Ovary (tissue), 10 donors: ENCODE measurements at places on chromosomes 2 and 18.

GRCh38 chr2:178074123-178075005 lies 1.8 kb upstream of the PDE11A start:
- DNase-seq: no peak

DNA sequence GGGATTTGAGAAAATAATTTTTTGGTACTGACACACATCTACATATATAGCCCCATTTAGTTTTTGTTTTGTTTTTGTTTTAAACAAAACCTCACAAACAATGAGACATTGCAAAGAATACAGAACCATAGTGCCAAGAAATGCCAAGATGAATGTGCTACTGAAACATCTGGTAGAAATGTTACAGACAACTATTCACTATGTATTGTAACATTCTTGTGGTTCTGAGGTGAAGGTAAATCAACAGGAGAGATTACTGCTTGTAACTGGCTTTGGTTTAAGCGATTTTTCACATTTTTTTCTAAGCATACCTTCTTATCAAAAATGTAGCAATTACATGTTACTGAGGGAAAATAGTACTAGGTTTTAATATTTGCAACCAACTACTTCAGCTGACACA lies 281.3 kb downstream of the ZNF804A start:
- DNase-seq: no peak

- no peak for DNase-seq
Observed at GRCh38 chr2:231685349-231686191, 22.8 kb upstream of the PTMA start.

GRCh38 chr2:11784280-11784679 lies 37.8 kb downstream of the LPIN1 start:
- no peak for DNase-seq

- DNase-seq: no peak
Observed at GRCh38 chr2:62868947-62869346, 163.4 kb downstream of the EHBP1 start.

DNA sequence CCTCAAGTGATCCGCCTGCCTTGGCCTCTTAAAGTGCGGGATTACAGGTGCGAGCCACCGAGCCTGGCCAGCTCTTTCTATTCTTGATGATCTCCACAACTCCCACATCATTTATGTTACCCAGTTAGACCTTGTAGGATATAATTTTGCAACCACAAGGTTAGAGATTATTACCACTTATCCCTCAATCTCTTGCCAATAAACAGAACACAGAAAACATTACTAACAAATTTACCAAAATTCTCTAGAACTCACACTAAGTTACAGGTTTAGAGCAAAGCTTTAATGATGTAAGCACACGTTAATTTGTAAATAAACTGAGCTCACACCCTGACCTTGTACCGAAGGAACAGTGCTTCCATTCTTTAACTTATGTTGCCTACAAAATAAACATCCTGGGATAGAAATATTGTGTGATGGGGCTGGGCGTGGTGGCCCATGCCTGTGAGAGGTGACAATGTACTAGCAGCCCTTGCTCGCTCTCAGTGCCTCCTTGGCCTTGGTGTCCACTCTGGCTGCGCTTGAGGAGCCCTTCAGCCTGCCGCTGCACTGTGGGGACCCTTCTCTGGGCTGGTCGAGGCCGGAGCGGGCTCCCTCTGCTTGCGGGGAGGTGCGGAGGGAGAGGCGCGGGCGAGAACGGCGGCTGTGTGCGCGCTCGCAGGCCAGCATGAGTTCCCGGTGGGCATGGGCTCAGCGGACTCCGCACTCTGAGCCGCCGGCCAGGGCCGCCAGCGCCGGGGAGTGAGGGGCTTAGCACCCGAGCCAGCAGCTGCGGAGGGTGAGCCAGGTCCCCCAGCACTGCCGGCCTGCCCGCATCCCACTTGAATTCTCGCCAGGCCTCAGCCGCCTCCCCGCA lies 42.1 kb upstream of the ITSN2 start:
- peak; percentile 34 for DNase-seq

GRCh38 chr2:219457784-219458369 lies 23.2 kb downstream of the SPEG start:
- no peak for DNase-seq

- no peak for DNase-seq
Observed at GRCh38 chr18:65859075-65859474, 108.3 kb downstream of the CDH7 start.

- no peak for DNase-seq
Observed at GRCh38 chr2:219149667-219150066, 10.9 kb downstream of the NHEJ1 start.

GRCh38 chr2:235773188-235773928 lies 279.5 kb downstream of the AGAP1 start:
- no peak for DNase-seq

GRCh38 chr2:174059884-174060244 lies 94.7 kb upstream of the SP3 start:
- no peak for DNase-seq

- no peak for DNase-seq
Observed at GRCh38 chr2:237638176-237638575, 10.8 kb downstream of the LRRFIP1 start.

DNA sequence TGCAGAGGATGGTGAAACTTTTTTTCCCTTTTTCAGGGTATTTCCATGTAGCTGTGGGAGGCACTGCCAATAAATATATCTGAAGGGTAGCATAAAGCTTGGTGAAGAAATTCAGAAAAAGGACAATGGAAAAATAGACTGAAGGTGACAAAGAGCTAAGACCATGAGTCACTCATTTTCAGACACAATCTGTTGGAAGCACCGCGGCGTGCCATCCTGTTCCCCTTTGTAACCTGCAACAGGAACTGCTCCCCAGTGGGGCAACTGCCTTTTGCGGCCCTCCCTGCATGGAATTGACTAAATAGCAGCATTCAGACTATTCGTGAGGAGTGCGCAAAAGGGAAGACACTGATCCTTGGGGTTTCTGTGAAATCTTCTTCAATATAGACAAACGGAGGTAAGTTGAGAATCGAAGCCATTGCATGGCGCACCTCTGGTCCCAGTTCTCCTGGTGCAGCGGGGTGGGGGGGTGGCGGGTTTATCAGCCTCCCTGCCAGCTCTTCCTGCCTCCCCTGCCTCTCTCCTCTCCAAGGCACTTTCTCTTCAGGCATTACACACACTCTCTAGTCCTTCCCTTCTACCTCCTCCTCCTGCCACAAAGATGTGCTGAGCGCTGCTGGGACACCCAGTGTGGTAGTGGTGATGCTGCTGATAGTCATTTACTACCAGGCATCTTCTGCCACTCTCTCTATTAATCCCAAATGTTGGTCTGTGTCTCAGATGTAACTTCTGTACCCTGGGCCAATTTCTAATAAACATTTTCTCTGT lies 126.2 kb upstream of the TMEM200C start:
- no peak for DNase-seq

GRCh38 chr2:15184491-15184890 lies 376.6 kb downstream of the NBAS start:
- no peak for DNase-seq

GRCh38 chr2:210188755-210189154 lies 17.5 kb upstream of the KANSL1L start:
- DNase-seq: no peak

DNA sequence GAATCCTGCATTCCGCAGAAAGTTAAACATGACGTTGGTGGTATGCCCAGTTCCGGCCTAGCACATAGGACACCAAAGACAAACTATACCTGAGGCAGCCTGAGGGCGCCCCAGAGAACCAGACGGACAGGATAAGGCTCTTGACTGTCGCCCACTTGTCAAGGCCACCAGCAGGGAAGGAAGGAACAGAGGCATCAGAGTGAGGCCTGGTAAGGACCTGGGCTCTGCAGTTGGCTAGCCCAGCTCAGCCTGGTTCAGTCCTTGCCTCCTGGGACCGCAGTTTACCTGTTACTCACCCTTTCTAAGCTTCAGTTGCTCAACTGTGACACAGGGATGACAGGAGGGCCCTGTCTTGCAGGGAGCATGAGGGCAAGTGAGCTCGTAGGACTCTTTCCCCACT lies 82.1 kb downstream of the ACTR2 start:
- DNase-seq: no peak

GRCh38 chr18:79393635-79394533 lies 1.8 kb upstream of the NFATC1 start:
- DNase-seq: peak; percentile 96

DNA sequence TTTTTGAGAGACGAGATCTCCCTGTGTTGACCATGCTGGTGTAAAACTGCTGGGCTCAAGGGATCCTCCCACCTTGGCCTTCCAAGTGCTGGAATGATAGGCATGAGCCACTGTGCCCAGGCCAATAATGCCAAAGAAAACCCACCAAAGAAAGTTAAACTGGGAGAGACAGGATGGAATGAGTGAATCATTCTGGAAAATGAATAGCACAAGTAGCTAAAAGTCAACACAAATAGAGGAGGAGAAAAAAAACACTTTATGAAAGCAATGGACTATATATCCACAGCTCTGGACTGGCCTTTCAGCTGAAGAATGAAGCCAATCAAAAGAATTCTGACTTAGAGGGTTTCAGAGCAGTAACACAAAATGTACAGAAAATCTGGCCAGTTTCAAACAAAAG lies 23.9 kb downstream of the IAH1 start:
- DNase-seq: no peak

DNA sequence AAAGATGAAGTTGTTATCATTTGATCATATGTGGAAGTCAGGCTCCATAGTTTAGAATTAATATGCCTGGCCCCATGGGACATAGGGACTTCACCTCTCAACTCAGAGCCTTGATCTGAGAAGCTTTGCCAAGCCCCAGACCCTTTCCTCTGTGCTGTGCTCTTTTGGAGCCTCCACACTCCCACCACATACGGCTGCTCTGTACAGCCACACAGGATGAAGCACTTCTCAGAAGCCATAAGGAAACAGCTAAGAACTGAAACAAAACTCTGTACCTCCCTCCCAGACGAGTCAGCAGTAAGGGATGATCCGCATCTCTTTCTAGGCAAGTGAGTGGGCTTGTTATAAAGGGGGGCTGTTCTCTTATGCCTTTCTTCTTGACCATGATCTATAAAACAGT lies 66.5 kb downstream of the CAB39 start:
- DNase-seq: no peak

- DNase-seq: no peak
Observed at GRCh38 chr2:62379566-62379965, 126.4 kb downstream of the TMEM17 start.

DNA sequence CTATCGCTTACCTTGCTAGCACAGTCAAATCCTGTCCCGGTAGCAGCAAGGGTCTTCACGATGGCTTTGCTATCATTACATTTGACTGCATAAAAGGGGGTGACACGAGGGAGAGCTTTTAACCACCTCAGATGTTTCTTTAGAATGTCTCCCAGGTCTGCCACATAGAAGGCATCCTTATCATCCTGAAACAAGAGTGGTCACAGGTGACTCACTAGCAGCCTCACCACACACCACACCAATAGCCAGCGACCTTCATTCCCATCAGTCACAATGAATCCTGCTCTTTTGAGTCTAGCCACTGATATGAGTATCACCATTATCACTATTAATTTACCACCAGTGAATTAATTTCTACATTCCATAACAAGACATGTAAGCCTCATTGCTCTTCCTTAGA lies 3.7 kb downstream of the ODC1 start:
- no peak for DNase-seq

DNA sequence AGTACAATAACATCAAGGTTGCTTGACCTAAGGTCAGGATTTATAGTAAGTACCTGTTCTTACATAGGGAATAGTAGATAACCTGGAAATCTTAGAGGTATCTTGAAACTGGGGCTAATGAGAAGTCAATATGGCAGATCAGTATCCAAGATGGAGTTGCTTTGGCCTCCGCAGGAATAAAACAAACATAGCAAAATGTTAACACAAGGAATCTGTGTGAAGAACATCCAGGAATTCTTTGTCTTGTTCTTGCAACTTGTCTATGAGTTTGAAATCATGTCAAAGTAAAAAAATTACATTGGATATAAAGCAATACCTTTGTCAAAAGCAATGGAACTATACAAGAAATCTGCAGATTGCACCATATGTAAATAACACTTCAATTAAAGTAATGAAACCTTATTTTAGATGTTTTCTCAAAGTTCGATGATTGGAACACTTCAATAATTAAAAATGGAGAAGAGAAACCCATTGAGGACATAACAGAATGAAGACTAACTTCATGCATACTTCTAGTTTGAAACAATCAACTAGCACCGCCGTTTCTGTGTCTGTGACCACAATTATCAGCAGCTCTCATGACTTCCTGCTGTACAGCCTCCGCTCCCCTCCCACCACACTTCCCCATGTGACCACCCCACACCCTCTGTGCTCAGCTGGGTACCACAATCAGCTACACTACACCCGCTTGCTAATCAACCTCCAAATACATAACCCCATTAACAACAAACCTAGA lies 27.6 kb downstream of the C2orf76 start:
- DNase-seq: no peak

DNA sequence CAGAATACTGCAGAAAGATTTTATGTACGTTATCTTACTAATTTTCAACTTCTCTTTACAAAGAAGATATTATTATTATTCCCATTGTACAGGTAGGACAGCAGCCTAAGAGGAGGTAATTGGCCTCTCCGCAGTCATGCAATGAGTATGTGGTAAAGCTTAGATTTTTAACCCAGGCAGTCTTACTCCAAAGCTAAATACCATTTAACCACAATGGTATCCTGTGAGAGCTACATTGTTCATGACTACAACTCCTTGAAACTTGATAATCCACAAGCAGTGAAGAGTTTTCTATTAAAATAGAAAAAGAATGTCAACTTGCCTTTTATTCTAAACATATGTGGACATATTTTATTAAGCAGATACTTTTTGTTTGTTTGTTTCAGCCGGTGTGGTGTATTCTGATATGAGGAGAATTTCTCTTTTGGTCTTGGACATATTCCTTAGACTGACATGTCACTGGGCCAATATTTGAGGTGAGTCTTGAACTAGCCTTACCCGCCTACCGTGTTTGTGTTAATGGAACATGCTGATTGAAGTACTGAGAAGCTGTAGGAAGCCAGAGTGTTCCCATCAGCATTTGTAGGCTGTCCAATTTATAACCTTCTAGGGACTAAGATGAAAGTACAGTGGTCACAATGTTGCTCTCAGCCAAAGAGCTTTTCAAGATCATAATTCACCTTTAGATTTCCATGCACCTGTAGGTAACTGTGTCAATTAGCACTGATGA lies 293.9 kb upstream of the DCC start:
- DNase-seq: no peak

- no peak for DNase-seq
Observed at GRCh38 chr18:38174173-38174572, 608.6 kb upstream of the CELF4 start.
